ENCODE measurements at places on chromosomes 11 and 22.

DNA sequence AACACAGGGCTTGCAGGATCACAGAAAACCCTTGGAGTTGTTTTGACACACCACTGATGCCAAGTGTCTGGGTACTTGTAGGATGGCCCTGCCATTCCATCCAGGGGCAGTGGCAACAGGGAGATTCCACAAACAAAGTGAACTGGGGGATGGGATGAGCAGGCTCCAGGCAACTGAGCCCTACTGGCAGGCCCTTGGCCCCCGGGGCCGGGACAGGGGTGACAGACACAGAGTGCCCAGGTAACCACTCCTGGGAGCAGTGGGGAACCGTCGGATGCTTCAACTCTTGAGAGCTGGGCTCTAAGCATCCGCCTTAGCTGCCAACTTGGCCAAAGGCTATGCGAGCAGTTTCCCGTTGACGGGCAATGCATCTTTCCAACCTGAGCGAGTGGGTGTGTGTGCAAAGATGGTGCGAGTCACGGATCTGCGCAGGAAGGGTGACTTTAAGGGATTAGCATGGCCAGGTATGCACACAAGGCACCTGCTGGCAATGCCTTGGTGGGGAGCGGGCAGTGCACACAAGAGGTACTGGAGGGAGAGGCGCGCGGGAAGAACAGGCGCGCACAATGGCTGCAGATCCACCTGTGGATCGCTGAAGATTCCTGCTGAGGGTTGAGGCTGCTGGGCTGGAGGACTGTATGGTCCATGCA, 83.1 kb upstream of the PRODH start:
- no peak for DNase-seq

- DNase-seq, result no peak
Measured at GRCh38 chr11:30360741-30361140, 37.8 kb downstream of the ARL14EP start.

GRCh38 chr11:134950692-134951304, 538.8 kb upstream of the B3GAT1 start:
- DNase-seq, result no peak

DNA sequence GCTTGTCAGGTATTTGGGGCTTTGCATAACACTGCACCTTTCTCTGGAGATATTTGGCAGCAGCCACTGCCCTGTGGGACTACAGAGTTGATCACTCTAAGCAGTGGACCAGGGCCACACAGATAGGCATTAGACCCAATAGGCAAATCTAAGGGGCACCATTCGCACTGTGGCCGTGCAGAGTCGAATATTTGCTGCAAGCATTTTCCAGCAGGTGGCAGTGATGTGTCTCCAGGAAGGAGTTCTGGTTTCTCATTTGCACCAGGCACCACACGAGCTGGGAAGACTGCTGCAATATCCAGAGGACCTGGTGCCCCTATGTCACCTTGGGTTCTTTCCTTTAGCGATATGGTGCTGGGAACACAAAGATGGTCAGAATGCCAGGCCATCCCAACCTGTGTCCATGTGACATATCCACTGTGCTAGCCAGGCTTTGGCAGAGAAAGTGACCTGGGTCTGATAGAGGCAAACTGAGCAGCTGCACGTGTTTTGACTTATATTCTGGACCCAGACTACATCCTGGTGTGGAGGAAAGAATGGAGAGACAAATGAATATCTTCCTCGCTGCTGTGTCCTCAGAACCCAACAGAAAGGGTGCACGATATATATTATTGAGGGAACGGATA, 318.7 kb downstream of the BUD13 start:
- DNase-seq, result no peak

- DNase-seq, result no peak
Measured at GRCh38 chr22:25380122-25380747, 160.8 kb downstream of the CRYBB2 start.

- no peak for DNase-seq
Measured at GRCh38 chr11:21411597-21411996, 742.2 kb downstream of the NELL1 start.

GRCh38 chr11:119586181-119586580, 142.8 kb downstream of the NECTIN1 start:
- DNase-seq, result no peak

- DNase-seq, result peak; percentile 64
Measured at GRCh38 chr11:73157101-73158010, 15.2 kb upstream of the FCHSD2 start.

DNA sequence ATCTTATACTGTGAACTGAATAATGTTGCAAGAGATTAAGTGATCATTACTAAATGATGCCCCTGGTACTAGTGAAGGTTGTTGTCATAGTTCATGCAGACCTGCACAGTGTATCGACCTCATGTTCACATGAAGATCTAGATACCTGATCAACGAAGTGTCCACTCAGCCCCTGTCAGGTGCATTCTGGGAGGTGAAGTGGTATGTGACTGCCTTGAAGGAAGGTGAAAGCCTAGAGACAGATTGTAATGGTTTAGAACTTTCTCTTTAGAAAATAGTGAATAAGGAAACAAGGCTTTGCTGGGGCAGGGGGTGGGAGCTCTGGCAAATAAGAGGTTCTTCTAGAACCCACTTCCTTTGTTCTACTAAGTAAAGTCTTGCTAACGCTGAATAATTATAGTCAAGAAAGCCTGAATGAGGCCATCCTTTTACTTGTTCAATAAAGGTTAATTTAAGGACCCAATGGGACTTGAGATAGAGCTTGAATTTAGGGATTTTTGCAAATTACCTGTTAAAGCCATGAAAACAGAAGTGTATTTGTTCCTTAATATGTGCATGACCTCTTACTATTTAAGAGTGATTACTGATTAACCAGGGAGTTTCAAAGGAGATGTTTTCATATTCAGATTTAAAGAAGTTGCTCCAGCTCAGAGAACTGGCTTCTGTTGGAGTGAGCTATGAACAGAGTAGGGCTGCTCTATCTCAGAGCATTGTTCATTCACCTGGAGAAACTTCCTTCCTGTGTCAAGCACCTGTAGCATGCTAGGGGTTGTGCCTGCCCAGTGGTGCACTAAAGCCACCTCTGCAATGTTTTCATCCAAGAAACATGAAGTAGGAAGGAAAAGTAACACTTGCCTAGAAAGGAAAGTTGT, 45.3 kb downstream of the C22orf31 start:
- DNase-seq, result no peak

GRCh38 chr11:20155683-20156279, 4.5 kb downstream of the DBX1 start:
- DNase-seq, result no peak

DNA sequence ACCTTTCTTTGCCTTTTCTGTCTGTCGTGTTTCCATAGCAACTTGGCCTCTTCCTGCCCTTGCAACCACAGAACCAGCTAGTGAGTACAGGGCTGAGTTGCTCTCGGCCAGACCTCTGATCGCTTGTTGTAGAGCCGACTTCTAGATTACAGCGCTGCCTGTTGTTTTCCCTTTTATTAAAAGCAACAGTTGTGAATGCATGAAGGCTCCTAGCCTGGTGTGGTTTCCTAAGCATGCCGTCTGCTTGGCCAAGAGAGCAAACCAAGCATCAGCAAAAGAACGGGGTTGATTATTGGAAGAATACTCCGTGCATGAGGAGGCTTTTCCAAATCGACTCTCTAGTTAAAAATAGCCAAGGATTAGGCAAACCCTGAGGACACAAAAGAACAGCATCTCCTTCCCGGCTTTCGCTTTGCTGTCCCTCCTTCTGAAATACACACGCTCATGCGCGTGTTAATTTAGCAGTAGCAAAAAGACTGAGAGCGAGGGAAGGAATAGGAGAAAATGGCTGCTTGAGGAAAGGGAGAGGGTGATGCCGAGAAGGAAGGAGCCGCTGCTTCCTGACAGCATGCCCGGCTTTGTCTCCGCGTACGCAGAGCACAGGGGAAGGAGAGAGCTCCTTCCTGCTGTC, 71.5 kb upstream of the TTC12 start:
- DNase-seq, result no peak

DNA sequence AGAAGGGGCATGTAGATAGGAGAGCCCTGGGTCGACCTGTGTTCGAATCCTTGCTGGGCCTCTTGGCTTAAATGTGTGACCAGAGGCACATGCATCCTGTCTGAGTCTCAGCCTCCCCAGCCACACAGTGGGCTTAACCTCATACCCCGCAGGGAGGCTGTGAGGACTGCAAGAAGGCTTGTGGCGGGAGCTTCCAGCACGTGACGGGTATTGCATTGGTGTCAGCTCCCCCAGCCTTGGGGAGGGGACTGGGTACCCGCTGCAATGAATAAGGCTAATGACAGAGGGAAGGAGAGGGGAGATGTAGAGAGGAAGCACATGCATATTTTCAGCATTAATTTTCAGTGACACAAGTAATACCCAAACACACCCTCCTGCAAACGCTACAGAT, 8.1 kb downstream of the RASD2 start:
- DNase-seq, result no peak

DNA sequence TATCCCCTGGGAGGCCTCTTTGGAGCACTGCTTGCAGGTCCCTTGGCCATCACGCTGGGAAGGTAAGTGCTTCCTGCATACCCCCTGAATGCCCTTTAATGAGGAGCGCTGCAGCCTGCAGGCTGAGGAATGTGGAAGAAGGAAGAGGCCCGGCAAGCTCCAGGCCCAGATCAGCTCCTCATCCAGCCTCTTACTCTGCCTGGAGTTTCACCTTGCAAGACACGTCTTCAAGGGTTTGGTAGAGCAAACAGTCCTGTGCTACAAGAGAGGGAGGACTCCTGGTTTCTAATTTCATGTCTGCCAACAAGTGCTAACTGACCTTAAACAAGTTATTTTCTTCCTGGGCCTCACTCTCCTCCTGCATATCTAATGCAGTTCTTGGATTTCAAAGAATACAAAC, 10.9 kb downstream of the SLC2A11 start:
- DNase-seq, result no peak

GRCh38 chr22:30238661-30239487, 7.7 kb downstream of the LIF start:
- no peak for DNase-seq

- DNase-seq, result no peak
Measured at GRCh38 chr11:127998421-127998820, 588.9 kb downstream of the ETS1 start.

DNA sequence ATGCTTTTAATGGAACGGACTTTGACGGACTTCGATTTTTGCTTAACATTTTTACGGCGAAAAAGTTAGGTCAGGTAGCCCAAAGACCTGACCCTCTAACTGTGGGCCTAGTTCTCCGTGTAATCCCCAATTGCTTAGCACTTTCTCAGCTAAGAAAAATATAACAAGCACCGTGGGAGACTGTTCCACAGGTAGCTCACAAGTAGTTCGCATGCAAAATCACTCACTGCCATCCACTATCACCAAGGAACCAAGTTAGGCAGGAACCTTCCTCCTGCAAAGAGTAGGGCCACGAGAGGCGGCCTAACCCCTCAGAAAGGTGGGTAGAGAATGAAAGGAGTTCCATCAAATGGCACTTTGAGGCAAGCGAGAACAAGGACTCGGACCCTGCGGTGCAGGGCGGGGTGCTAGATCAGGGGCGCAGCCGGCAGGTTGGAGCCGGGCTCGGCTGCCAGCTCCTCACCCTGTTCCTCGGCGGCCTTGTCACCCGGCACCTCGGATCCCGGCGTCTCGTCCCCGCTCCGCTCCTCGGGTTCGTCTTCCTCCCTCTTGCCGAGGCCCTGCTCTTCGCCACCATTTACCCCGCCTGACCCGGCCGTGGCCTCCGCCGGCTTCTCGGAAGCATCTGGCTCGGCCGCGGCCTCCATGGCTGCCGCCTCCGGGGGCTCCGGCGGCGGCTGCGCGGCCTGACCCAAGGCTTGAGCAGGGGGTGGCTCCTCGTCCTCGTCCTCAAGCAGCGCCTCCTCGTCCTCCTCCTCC, 922 bp downstream of the HNRNPUL2 start:
- DNase-seq, result no peak

DNA sequence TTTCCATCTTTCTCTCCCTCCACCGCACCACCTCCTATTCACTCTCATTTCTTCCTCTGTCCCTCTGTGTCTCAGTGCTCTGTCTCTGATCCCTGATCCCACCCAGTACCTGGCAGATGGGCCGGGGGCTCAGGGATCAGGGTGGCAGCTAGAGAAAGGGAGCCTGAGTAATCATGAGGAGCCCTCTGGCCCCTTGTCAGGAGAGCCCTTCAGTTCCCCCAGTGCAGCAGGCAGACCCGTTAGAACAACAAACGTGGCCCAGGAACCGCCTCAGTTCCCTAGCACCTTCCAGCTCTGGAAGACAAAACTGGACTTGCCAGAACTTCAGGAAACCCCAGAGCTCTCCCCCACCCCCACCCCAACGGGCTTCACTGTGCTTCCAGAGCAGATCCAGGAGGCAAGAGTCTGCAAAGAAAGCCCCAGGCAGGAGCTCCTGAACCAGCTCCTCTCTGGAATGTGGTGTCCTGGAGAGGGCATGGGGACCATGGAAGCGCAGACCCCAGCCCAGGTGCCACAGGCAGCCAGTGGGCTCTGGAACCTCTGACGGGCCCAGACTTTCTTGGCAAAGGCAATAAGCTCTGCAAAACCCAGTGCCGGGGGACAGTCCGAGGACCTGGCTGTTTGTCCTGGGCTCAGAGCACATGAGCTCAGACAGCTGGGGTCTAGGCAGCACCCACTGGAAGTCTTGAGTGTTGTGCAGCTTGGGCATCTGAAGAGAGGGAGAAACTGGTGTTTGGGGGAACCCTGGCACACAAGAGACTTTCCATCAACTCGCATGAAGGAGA, 43.2 kb downstream of the LMO1 start:
- no peak for DNase-seq

DNA sequence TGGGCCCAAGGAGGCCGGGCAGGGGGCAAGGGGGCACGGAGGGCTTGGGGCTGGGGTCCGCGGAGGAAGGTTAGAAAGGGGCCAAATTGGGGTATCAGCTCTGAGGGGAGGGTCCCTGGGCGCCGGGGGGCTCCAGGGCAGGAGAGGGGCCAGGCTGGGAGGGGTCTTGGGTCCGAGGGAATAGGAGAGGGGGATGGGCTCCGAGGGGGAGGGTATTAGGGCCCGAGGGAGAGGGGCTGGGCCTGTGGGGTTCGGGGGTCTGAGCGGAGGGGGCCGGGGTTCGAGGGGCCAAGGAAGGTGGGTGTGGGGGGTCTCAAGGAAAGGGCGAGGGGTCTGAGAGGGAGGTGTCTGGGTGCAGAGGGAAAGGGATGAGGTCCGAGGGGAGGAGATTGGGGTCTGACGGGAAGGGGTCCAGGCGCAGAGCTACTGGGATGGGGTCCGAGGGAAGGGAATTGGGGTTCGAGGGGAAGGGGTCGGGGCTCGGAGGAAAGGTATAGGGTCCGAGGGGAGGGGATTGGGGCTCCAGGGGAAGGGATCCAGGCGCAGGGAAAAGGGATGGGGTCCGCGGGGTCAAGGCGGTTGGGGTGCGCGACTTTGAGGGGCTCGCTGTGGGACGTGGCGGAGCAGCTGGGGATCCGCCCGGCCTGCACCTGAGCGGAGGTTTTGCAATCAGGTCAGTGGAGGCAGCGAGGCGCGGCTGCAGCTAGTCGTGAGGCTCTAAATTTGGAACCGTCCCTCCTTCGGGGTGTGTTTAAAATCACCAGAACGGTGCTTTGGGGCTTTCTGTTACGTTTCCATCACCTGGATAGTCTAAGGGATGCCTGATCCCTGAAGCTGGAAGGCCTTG, 728 bp downstream of the CTTN start:
- DNase-seq, result no peak

DNA sequence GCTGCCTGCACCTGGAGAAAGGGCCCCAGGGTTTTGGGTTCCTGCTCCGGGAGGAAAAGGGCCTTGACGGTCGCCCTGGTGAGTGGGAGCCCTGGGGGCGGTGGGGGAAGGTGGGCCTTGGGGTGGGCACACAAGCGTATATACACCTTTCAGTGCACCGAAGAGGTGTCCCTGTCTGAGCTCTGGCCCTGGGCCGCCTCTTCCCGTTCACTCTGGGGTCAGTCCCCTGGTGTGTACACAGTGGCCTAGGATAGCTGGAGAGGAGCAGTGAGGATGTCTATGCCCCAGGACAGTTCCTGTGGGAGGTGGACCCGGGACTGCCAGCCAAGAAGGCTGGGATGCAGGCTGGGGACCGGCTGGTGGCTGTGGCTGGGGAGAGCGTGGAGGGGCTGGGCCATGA, 2.8 kb downstream of the NHERF4 start:
- no peak for DNase-seq

All from CD14-positive monocyte (primary cell).